CD4-positive, alpha-beta T cell treated with Interleukin-4 for 1 hour (primary cell): ENCODE measurements at places on chromosomes 16 and 17.
A peak's percentile ranks its signal among the peaks of the same experiment; 100 is the strongest.

DNA sequence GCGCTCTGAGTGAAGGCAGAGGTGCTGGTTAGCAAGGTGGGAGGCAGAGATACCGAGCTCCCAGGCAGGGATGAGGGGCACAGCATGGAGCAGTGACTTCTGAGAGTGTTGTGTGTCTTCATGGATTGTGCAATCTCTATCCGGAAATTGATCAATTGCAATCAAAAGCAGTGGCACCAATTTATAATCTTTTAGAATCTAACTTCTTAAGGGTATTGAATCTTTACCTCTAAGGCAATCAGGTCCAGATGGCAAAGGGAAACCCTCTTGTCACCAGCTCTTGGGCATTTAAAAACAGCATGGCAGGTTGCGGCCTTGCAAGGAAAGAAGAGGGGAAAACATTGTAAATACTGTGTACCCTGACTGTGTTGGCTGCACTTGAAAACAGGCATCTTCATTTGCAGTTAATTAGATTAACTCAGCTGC, 58.0 kb upstream of the MRTFB start:
- DNase-seq, result no peak

DNA sequence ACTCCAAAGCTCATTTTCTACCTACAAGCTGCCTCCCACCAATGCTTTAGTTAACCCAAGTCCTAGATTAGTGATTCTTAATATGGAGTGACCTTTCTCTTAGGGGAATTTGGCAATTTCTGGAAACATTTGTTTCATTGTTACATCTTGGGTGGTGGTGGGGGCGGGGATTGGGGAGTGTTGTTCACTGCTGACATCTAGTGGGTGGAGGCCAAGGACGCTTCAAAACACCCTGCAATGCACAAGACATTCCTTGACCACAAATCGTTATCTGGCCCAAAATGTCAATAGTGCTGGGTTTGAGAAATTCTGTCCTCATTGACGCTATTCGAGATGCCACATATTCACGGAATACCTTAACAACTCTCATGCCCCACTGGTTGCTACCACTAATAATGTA, 282.9 kb downstream of the RBFOX1 start:
- DNase-seq, result no peak

DNA sequence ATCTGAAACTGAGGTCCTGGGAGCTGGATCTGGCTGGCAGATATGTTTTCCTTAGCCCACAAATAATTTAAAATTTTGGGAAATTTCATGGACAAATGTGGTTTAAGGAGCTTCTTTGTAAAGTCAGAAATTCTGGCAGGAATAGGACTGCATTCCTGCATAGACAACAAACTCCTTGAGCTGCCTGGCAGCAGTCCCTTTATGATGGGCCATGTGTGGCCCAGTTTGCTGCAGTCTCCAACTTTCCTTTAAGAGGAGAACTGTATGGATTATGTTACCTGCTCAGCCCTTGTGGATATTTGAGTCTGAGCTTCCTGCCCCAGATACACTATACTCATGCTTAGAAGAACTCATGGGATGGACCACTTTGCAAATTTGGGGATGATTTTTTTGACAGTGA, 48.5 kb upstream of the HS3ST2 start:
- DNase-seq, result no peak

- no peak for DNase-seq
Observed at GRCh38 chr16:82082543-82083244, 47.6 kb downstream of the HSD17B2 start.

DNA sequence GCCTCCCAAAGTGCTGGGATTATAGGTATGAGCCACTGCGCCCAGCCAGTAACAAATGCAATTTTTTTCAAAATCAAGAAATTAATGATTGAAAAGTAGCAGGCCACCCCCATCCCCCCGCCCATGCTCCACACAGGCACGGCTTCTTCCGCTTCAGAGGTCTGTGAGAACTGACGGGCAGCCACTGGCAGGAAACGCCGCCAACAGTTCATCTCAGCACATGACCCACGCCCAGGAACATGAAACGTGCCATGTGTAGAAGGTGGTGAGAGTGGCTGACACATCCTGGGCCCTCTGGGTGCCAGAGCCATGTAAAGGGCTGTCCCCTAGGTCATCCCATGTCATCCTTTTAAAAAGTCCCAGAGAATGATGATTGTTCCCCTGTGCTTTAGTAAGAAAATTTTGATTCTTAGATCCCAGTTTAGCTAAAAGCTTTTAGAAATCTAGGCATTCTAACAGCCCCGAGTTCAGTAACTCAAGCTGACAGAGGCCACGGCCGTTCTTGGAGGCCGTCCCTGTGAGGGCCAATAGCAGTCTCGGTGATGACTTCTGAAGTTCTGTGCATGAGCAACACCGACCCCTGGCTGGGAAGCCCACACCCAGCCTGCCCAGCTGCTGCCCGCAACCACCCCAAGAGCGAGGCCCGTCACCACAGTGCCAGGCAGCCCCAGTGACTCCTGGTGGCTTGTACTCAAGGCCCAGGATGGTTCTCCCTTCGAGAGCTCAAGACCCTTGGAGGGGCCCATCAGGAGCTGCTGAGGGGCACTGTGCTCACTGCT, 52.1 kb downstream of the KLHDC4 start:
- DNase-seq, result peak; percentile 70

DNA sequence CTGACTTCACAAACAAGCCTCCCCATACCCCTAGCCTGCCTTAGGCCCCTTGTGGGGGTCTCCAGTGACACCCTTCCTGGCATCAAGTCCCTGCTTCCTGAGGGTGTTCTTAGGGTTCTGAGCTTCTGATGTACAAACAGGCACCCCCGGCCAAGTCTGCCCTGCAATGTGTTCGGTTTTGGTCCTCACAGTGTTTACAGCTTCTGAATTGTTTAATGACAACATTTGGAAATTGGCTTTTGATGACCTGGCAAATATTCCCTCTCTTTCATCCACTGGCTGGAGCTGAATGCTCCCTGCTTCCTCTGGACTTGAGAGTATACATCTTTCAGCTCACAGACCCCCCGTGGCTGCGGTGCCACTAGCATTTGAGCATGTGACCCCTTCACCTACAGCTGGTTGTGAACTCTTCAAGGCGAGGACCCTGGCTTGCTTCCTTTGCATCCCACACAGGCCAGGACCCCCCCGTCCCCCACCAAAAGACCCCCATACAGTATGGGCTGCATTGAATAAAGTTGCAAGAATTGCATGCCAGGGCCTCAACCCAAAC, 180.8 kb downstream of the KATNIP start:
- no peak for DNase-seq

GRCh38 chr16:2384426-2384825, 43.9 kb upstream of the ABCA3 start:
- no peak for DNase-seq

DNA sequence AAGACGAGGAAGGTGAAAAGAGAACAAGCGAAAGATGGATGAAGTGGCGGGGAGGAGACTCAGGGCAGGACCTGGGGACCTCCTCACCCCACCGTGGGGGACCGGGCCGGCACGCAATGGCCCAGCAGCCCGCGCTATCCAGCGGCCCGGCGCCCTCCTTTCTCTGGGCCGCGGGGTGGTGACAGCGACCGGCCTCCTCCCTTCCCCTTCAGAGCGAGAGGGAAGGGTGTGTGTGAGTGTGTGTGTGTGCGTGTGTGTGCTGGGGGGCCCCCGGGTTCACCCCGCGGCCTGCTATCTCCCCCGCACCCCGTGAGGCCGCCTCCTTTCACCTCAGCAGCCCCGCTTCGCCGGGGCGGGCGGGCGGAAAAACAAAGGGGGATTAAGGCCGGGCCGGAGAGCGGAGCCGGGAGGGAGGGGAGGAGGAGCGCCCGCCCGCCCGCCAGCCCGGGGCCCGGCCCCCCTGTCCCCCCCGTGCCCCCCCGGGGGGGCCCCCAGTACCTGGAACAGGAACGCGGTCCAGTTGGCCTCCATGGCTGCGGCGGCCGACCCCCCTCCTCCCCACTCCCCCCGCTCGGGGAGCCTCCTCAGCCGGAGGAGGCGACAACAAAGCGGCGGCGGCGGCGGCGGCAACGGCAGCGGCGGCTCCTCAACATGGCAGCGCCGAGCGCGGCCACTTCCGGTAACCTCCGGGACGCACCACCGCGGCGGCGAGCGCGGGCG, at the start of gene VEZF1:
Gene VEZF1 (minus strand): TSS at position 674 of the 720 bp plus-strand sequence. CDS start 143 bp downstream, at position 531.
- peak; percentile 82 for DNase-seq

GRCh38 chr16:2912330-2913199, 834 bp downstream of the FLYWCH1 start:
- no peak for DNase-seq
